Hindlimb muscle (tissue), 1 donor: ENCODE measurements at places on chromosomes 16 and 17.

GRCh38 chr17:44568945-44569858 is 11.9 kb downstream of the FZD2 start:
- DNase-seq, result peak; percentile 58

DNA sequence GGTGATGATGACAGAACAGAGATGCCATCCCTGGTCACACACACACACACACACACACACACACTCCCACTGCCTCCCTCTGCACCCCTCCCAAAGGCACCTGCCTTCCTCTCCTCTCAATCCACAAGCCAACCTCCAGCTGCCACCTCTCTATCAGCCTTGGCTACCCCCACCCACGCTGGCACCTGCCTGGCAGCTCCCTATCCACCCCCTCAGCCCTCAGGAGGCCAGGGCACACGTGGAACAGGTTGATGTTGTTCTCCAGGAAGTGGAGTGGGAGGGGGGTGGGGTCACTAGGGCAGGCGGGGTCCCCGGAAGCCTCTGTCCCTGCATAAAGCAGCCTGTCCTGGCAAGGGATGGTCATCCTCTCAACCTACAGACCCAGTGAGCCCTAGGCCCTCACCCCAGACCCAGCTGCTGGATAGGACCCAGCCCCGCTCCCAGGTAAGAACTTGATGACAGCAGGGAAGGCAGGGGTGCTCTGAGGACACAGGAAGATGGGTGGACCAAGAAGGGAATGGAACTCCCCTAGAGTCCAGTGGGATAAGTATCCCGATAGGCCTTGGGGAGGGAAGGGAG is at the start of gene GSDMA:
Gene GSDMA, plus strand, starts transcription at position 363 of the 579 bp plus-strand sequence. CDS start 2,684 bp downstream, outside the sequence.
- no peak for DNase-seq

GRCh38 chr17:65345261-65346005 is 208.3 kb downstream of the RGS9 start:
- DNase-seq, result no peak

GRCh38 chr17:36008998-36009665 is 7.8 kb upstream of the CCL15 start:
- DNase-seq, result no peak

GRCh38 chr17:42818379-42818778 is 5.7 kb downstream of the BECN1 start:
- no peak for DNase-seq

GRCh38 chr16:76577003-76577402 is 299.8 kb downstream of the CNTNAP4 start:
- no peak for DNase-seq

DNA sequence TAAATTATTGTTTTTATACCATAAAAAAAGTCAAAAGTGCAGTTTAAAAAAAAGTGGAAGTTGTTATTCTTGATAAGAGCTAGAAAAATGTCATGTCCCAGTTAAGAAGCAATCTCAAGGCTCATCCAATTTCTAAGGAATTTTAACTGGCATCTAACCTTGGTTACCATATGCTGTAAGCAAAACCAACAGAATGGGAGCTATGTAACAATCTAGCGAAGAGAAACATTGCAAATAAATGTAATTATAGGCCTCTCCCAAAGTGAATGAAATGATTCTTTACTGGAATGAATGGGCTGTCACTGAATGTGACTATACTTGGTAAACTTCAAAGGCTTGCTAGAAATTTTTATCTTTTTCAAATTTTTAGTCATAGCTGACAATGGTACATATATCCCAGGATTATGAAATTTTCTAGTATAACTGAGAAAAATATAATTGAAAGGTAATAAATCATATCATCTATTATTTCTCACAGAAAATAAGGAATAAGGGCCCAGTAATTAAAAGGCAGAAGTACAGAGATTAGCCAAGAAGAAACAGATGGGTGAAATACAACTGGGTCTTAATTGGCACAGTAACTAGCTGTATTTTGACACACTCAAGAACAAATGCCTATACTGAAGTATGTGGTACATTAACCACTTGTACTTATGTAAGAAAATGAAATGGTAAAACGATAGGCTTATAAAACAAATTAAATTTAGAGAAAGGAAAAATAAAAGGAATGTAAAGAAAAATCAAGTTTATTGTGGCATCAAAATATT is 61.5 kb downstream of the NETO2 start:
- no peak for DNase-seq

DNA sequence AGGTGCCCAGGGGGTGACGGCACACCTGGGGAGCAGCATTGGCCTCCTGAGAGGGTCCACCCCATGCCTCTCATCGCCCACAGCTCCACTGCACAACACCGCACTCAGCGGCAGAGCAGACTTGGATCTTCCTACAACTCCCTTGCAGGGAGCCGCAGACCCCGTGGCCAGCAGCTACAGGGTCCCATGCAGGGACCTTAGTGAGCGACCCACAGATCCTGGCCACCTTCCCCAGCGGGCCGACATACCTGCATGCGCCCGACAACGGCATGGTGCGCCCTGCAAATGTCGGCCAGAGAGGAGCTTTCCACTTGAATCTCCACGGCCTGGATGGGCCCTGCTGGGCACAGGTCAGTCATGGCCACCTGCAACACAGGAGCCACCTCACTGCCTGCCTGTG is 8.4 kb downstream of the FAAP100 start:
- no peak for DNase-seq

DNA sequence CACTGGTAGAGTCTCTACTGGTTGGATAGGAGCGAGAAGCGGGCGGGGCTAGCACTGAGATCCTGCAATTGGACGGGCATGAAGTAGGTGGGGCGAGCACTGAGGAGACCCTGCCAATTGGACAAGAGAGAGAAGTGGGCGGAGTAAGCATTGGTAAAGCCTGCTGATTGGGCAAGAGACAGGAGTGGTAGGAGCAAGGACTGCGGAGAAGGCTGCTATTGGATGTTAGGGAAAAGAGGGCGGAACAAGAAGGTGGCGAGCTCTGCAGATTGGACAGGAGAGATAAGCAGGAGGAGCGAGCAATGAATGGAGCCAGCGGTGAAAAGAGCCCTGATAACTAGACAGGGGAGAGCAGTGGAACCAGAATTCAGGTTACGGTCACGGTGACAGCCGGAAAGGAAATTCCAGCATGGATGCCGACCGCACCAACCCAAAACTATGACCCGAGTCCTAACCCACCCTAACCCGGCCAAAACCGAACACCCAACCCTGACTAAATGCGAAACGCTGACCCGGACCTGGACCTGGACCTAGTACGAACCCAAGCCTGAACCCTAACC is 4.8 kb downstream of the SCGB1C2 start:
- DNase-seq, result no peak

DNA sequence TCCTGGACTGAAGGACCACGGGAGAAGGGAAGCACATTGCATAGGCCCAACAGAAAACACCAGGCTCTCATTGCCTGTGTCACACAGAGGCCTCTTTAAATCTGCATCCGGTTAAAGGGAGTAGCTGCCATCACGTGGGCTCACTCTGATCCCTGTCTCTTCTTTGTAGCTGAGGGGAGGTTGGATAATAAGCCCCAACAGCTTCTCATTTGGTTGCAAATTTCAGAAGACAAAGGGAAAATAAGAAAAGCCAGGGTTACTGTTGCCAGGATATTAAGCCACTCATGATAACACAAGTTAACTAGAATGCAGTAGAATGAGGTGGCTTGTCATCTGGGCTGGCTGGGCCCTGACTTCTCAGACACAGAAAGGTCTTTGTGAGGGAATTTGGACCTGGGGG is 325.1 kb upstream of the ERCC4 start:
- DNase-seq, result no peak

DNA sequence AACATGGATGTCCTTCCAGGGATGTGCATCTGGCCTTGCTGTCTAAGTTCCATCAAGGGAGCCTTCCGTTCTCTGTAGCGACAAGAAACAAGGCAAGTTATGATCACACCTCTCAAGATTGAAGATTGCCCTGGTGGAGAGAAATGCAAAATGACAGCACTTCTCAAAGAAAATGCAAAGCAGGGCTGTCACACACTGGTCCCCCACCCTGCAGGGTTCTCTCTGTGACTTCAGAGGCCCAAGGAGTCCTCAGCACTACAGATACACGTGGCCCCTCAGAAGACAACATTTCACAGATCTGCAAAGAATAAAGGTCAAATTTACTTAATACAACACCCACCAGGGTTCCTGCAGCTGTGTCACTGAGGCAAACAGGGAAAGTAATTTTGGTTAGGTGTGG is 60.7 kb upstream of the TEX2 start:
- DNase-seq, result no peak

DNA sequence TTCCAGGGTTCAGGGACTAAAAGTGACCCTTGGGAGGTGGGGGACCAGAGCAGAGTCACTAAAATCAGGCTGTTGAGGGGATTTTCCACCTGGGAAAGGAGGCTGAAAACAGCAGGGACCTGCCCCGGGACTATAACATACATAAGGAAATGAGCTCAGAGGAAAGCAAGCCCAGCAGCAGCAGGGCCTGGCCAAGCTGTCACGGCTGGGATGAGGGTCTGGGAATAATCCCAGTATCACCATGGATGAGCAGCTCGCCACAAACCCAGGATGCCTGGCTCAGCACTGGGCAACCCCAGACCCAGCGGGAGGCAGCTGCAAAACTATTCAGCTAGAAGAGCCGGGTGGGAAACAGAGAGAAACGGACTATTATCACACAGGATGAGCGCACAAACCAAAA is 72.4 kb downstream of the RPH3AL start:
- DNase-seq, result no peak

DNA sequence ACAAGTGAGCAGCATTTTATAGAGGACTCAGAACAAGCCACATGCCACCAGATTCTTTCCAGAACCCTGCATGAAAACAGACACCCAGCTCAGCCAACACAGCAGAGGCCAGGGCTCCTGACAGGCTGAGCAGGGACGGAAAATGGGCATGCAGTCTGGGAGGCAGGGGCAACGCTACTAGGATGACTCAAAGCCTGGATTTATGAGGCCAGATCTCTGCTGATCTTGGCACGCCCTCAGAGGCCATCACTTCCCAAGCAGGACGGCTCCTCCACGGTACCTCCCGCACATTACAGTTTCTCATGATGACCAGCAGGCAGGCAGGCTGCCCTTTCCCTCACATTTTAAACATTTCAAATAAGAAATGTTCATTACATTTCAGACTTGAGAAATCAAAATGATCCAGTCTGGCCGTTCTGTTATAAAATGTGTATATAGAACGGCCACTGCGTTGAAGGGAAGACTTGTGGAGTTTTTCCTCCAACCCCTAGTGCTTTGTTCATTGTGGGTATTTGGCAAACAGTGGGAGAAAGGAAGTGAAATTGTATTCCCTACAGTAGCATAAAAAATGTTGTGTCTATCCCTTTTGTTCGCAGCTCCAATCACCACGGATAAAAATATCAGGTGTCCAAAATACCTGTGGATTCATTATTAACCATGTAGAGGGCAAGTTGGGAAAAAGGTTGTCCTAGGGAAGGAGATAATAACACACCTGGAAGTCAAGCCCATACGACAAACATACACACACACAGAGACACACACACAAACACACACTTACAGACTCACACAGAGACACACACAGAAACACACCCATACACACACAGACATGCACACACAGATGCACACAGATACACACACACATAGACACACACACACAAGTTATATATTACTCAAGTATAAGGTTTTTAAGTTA is 64.8 kb upstream of the ADAMTS18 start:
- no peak for DNase-seq

GRCh38 chr16:2046893-2047329 is 723 bp downstream of the NTHL1 start:
- no peak for DNase-seq

- no peak for DNase-seq
Observed at GRCh38 chr17:48025904-48026501, 11.6 kb downstream of the COPZ2 start.

DNA sequence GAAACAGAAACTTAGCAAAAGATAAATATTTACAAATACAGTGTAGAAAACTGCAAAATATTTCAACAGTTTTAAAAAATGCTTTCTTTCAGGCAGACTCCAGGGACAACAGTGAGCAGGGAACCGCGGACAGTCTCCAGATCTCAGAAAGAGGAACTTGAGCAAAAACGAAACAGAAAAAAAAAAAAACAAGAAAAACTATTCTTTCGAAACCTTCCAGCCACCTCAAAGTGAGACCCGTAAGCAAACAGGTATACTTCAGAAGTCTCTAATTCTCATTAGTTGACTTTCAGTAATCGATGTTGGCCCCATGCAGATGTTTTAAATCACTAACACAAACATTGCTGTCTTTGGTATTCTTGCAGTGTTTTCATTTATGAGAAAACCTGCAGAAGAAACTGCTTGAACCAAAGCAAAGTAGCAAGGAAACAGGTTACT is 15.7 kb upstream of the CCL1 start:
- no peak for DNase-seq

DNA sequence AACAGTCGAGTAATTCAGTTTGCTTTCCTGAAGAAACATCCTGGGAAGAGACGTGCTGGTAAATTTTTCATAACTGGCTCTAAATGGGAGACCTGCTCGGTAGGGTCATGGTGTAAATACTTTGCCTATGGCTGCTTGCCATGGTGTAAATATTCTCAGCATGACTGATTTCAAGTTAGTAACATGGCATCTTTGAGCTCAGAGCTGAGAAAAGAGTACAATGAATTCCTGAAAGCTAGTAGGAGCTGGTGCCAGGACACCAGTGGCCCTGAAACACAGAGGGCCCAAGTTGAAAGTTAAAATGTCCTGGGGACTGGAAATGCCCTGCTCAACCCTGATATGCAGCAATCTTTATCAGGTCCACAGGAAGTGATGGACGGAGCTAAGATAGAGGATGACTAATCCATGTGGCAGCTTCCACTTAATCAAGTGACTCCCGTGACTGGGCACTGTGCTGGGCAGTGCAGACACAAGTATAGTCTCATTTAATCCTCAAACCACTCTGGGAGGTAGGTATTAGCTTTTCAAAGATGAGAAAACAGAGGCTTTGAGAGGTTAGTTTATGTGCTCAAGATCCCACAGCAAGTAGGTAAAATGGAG is 130.1 kb upstream of the ADAMTS18 start:
- DNase-seq, result no peak

DNA sequence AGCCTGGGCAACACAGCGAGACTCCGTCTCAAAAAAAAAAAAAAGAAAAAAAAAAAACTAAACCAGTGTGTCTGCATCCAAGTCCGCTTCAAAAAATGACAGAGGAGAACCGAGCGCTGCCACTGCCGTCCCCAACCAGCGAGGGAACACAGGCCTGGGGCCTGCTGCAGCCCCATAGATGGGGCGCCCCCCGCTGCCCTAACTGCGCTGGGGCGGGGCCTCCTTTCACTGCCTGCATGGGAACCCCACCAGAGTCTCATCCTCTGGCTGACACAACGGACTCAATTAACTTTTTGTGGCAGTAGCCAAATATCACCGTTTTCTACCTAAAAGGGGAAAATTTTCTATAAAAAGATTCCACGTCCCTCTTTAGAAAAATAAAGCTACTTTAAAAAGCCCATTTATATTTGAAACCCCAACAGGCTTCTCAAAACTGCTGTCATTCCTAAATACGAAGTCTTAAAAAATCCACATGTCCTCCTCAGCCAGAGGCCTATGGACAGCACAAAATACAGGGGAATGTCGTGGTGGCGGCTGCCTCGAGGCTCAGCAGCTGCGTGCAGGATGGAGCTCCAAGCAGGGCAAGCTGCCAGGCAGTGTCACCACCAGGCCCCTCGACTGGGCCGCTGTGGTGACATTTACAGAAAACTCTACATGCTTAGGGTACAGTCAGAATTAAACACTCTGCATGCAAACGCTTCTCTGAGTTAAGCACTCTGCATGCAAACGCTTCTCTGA is 30.3 kb downstream of the KLHDC4 start:
- no peak for DNase-seq

GRCh38 chr16:67116388-67117311 is 6.9 kb downstream of the PHAF1 start:
- DNase-seq, result no peak

- DNase-seq, result no peak
Observed at GRCh38 chr16:84718-85406, 6.8 kb downstream of the MPG start.

- DNase-seq, result no peak
Observed at GRCh38 chr17:17224137-17224536, 12.8 kb downstream of the FLCN start.
